Aorta (tissue), 5 donors: ENCODE measurements at places on chromosomes 2 and 18.
A peak's percentile ranks its signal among the peaks of the same experiment; 100 is the strongest.

DNA sequence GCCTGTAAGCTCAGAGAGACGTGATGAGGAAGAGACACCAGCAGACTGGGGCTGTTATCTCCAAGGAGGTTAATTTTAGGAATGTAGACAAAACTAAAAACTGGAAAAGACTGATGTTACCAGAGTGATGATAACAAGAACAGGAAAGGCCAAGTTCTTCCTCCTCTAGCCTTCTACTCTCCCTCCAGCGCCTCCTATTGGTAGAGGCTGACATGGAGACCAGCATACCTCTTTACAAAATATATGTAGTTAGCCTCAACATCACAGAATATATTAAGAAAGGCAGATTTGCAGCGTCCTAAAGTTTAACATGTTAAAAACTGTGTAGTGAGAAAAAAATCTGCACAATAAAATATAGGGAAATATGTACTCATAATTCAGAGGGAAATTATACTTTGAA lies 66.0 kb downstream of the TCF4 start:
- no peak for DNase-seq
- no peaks in the 10 kb centered on the region for H3K27me3 ChIP-seq
- no peak overlapping the region for H3K27ac ChIP-seq
- no peaks in the 10 kb centered on the region for H3K4me1 ChIP-seq
- H3K36me3 ChIP-seq: no peaks in the 10 kb centered on the region
- H3K4me3 ChIP-seq: no peak overlapping the region

GRCh38 chr2:201070948-201071478 lies 458 bp downstream of the HYCC2 start:
- H3K4me3 ChIP-seq: peak overlapping the region; percentile 69
- H3K27ac ChIP-seq: no peak overlapping the region
- no peaks in the 10 kb centered on the region for H3K36me3 ChIP-seq
- H3K27me3 ChIP-seq: no peaks in the 10 kb centered on the region

- peak overlapping the region; percentile 98 for H3K27ac ChIP-seq
- no peaks in the 10 kb centered on the region for H3K27me3 ChIP-seq
- peaks cover 2% of the 10 kb centered on the region for H3K36me3 ChIP-seq
These were observed 81.8 kb downstream of the TNS1 start for GRCh38 chr2:217920879-217921603.

- peaks cover 3% of the 10 kb centered on the region for H3K4me1 ChIP-seq
- H3K36me3 ChIP-seq: no peaks in the 10 kb centered on the region
- no peak overlapping the region for H3K4me3 ChIP-seq
- H3K27me3 ChIP-seq: no peaks in the 10 kb centered on the region
- no peak for DNase-seq
- H3K27ac ChIP-seq: no peak overlapping the region
These were observed 116.4 kb downstream of the COL6A3 start for GRCh38 chr2:237297421-237298150.

DNA sequence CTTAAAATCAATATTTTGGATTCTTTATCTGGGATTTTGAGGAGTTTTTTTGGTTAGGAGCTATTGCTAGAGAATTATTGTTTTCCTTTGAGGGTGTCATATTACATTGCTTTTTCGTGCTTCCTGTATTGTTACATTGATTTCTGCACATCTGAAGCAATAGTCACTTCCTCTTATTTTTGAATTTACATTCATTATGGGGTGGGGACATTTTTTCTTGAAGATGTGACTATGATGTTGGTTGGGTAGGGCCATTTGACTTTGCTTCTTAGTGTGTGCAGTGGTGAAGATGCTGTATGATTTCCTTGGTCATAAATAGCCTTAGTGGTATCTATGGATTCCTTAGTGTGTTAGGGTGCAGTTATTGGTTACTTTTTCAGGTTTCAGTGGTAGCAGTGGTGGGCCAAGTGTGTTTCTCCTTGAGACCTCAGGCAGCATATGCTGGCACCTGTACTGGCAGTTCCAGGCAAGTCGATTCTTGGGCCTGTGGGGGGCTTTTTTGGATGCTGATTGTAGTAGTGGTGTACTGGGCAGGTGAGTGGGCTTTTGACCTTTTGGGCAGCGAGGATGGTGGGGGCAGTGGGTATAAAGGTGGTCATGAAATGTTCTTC lies 61.8 kb downstream of the ARHGAP25 start:
- no peak for DNase-seq
- H3K27me3 ChIP-seq: no peaks in the 10 kb centered on the region
- H3K27ac ChIP-seq: no peak overlapping the region
- H3K36me3 ChIP-seq: no peaks in the 10 kb centered on the region
- no peaks in the 10 kb centered on the region for H3K4me1 ChIP-seq
- no peak overlapping the region for H3K4me3 ChIP-seq

- DNase-seq: no peak
- no peak overlapping the region for H3K27ac ChIP-seq
- no peaks in the 10 kb centered on the region for H3K27me3 ChIP-seq
- no peak overlapping the region for H3K4me3 ChIP-seq
These were observed 204.6 kb downstream of the RNF144A start for GRCh38 chr2:7121851-7122250.

DNA sequence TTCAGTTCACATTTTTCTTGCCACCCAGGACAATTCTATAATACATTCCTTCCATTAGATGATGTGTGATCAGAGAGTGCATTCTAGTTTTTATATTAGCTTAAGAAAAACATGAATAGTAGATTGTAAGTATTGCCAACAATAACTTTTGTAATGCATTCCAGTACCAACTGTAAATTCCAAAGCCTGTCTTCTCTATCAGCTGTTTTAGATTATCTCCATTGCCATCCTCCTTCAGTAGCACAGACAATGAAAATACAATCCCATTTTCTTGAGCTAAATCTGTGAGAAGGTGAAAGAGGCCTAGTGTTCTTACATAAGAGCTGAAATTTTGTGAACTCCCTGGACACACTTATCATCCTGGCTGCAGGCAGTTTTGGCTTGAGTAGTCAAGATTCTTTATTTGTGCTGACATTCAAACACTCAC lies 103.9 kb downstream of the CCBE1 start:
- no peak overlapping the region for H3K4me3 ChIP-seq
- no peaks in the 10 kb centered on the region for H3K27me3 ChIP-seq
- no peaks in the 10 kb centered on the region for H3K4me1 ChIP-seq
- no peak for DNase-seq
- H3K27ac ChIP-seq: no peak overlapping the region

GRCh38 chr18:48393170-48393569 lies 16.0 kb downstream of the ZBTB7C start:
- no peaks in the 10 kb centered on the region for H3K27me3 ChIP-seq
- no peak overlapping the region for H3K4me3 ChIP-seq
- DNase-seq: no peak
- no peaks in the 10 kb centered on the region for H3K4me1 ChIP-seq
- no peak overlapping the region for H3K27ac ChIP-seq
- no peaks in the 10 kb centered on the region for H3K36me3 ChIP-seq

DNA sequence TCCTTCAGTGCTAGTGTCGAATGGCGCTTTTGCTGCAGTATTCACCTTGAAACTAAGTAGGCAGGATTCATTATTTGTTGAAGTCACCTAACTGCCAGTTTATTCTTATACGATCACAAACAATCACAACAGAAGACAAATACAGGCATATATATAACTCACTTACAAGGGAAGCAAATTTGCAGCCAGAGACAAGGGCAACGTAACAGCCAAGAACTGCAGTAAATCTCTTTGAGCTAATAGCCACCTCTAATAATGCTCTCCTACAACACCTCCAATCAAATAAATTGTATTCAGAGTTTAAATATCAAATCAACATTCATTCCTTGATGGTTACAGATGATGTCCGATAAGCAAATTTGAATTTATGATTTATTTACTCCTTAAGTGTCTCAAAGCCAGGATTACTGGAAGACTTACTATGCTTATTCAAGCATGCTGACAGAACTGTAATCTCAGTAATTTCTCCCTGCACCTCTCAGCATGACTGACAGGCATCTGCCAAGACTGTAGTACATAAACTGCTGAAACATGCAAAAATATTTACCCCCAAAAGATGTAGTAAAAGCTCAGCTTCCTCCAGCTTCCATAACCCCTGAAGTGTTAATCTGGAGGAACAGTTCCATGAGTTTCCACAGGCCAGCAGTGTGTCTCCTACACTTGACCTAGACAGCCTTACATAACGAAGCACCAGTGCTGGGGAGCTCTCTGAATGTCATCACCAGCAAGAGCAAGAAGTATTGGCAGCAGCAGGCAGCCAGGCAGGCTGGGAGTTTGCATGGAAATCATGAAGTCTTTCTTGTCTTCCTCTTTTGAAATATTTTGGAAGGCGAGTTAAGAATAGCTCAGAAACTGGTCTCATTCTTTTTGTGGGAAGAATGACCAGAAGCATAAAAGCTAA lies 20.9 kb upstream of the SCN1A start:
- no peaks in the 10 kb centered on the region for H3K36me3 ChIP-seq
- no peak for DNase-seq
- no peaks in the 10 kb centered on the region for H3K27me3 ChIP-seq

DNA sequence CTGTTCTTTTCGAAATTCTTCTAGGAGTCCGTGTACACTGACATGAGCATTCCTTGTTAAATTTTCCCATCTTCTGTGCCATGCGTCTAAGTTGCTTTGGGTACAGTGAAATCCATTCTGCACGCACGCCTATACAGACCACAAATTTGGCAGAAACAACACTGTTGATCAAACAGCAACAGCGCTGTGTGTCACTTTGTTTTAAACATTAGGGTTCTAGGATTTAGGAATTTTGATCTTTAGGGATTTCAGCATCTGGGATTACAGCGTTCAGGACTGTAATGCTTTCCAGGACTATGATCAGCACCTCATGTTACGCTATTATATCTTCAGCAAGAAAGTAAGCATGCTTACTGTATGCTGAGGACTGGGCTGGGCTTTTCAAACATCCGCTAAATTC lies 47.1 kb upstream of the FHL2 start:
- DNase-seq: no peak
- H3K36me3 ChIP-seq: no peaks in the 10 kb centered on the region
- H3K4me3 ChIP-seq: no peak overlapping the region
- no peaks in the 10 kb centered on the region for H3K4me1 ChIP-seq

DNA sequence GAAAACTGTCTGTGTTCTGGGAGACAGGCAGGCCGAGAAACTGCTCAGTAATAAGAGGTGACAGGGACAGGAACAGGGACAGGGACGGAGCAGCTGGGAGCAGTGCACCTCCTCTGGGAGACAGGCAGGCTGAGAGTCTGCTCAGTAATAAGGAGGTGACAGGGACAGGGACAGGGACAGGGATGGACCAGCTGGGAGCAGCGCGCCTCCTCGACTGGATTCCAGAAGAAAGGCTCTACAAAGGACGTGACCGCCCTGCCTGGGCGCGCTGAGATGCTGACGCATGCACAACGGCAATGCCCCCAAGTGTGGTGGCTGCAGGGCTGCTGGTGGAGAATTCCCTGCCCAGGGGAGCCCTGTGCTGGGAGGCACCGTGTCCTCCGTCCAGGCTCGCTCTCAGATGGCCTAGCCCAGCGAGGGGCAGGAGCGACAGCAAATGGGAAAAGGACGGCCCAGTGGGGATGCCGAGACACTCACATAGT lies 44.2 kb upstream of the PXDN start:
- no peak for DNase-seq
- no peak overlapping the region for H3K4me3 ChIP-seq
- H3K27me3 ChIP-seq: no peaks in the 10 kb centered on the region
- H3K27ac ChIP-seq: no peak overlapping the region
- H3K36me3 ChIP-seq: no peaks in the 10 kb centered on the region

DNA sequence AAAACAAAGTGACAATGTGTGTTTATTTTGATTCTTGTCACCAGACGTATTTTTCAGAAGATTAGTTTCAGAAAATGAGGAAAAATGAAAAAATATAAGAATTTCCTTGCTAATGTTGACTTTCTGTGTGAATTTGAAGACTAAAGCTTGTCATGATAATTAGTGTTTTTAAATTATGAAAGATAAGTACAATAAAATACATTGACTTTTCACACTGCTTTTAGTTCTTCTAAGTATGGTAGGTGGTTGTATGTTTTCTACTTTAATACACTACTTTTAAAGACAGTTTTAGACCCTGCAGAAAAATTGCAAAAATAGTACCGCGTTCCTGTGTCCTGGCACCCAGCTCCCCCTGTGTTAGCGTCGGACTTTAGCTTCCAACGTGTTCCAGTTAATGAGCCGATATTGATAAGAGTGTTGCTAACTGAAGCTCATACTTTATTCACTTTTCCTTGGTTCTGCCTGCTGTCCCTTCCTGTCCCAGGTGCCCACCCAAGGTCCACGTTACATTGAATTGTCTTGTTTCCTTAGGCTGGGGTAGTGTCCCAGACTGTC lies 695 bp downstream of the RBFA start:
- H3K36me3 ChIP-seq: no peaks in the 10 kb centered on the region
- DNase-seq: no peak
- H3K4me1 ChIP-seq: no peaks in the 10 kb centered on the region
- H3K4me3 ChIP-seq: peak overlapping the region; percentile 83
- H3K27me3 ChIP-seq: no peaks in the 10 kb centered on the region

DNA sequence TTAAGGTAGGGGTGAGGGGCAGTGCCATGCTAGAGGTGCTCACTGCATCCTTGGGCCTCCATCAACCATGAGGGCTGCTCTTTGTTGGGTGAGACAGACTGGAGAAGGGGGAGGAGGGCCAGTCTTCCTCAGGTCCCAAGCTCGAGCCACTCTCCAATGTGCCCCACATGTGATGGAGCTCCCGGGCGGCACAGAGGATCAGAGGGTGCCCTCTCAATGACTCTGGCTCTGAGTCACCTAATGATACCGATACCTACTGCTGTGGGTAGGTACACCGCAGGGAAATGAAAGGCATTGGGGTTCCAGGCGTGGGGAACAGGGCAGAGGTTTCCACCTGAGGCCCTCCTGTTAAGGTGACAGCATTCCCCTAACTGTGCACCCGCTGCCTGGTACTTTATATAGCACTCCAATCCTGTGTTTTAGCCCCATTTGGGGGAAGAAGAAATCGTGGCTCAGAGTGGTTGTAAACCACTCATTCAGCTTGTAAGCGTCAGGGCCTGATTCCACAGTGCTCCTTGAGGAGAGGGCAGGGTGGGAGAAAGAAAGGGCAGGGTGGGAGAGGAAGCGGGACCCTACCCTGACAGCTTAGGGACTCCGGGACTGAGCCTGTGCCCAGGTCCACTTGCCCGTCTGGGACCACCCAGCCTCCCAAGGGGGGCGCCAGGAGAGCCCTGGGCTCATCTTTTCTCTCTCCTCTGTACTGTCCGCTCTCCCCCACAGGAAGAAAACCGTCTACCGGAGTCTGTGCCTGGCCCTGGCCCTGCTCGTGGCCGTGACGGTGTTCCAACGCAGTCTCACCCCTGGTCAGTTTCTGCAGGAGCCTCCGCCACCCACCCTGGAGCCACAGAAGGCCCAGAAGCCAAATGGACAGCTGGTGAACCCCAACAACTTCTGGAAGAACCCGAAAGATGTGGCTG lies 1.8 kb downstream of the B3GNT7 start:
- H3K27me3 ChIP-seq: no peaks in the 10 kb centered on the region
- no peaks in the 10 kb centered on the region for H3K36me3 ChIP-seq
- peak; percentile 13 for DNase-seq
- H3K4me1 ChIP-seq: no peaks in the 10 kb centered on the region
- H3K4me3 ChIP-seq: no peak overlapping the region

GRCh38 chr18:75251466-75251865 lies 40.9 kb downstream of the TSHZ1 start:
- no peaks in the 10 kb centered on the region for H3K36me3 ChIP-seq
- no peaks in the 10 kb centered on the region for H3K4me1 ChIP-seq
- no peak overlapping the region for H3K4me3 ChIP-seq
- no peak for DNase-seq
- no peaks in the 10 kb centered on the region for H3K27me3 ChIP-seq
